ENCODE measurements at places on chromosomes 5 and 9.

GRCh38 chr5:5572010-5572865 is 149.8 kb downstream of the ICE1 start:
- H3K4me1 ChIP-seq: no peaks in the 10 kb centered on the region
- no peak for DNase-seq
- no peaks in the 10 kb centered on the region for H3K36me3 ChIP-seq
- H3K27me3 ChIP-seq: no peaks in the 10 kb centered on the region
- no peak overlapping the region for H3K27ac ChIP-seq
- no peak overlapping the region for H3K4me3 ChIP-seq

GRCh38 chr5:174995827-174996226 is 271.4 kb downstream of the MSX2 start:
- no peak overlapping the region for H3K27ac ChIP-seq
- no peak overlapping the region for H3K4me3 ChIP-seq
- H3K36me3 ChIP-seq: no peaks in the 10 kb centered on the region
- H3K27me3 ChIP-seq: peaks cover 3% of the 10 kb centered on the region
- no peaks in the 10 kb centered on the region for H3K4me1 ChIP-seq

DNA sequence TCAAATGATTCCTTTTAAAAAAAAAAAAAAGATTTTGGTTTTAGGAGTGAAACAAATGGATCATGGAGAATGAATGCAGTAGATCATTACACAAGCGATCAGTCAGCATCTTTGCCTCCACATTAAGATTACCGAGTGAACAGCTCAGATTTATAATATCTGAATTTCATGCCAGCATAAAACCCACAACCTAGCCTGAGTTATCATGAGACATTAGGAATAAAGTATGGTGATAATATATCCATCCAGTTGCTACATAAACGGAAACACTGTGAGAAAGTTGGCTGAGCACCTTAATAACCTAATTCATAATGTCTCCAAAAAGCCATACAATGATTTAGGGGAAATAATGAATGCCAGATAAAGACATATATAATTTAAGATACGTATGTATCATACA is 553.1 kb upstream of the TUSC1 start:
- no peak overlapping the region for H3K4me3 ChIP-seq
- H3K4me1 ChIP-seq: no peaks in the 10 kb centered on the region
- DNase-seq: no peak
- no peaks in the 10 kb centered on the region for H3K27me3 ChIP-seq
- no peak overlapping the region for H3K27ac ChIP-seq

GRCh38 chr9:38690574-38690973 is 29.4 kb downstream of the FAM240B start:
- H3K36me3 ChIP-seq: no peaks in the 10 kb centered on the region
- no peaks in the 10 kb centered on the region for H3K27me3 ChIP-seq
- H3K27ac ChIP-seq: no peak overlapping the region
- no peak for DNase-seq

DNA sequence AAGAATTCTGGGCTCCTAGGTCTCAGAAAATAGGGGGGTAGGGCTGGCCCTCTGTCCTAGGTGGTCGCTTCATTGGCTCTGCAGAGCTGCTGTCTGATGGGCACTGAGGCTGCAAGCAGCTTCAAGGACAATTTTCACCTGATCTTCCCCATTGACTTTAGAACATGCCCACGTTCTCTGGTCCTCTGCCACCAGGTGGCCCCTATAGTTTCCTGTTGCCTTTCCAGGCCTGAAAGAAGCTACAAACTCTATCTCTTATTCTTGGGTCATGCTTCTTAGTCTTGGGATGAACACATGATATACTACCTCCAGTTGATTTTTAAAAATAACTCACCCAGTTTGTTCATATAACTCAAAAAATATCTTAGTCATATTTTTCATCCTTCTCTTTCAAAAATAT is 26.3 kb downstream of the SPZ1 start:
- no peaks in the 10 kb centered on the region for H3K36me3 ChIP-seq
- no peaks in the 10 kb centered on the region for H3K27me3 ChIP-seq
- no peaks in the 10 kb centered on the region for H3K4me1 ChIP-seq
- no peak overlapping the region for H3K4me3 ChIP-seq

DNA sequence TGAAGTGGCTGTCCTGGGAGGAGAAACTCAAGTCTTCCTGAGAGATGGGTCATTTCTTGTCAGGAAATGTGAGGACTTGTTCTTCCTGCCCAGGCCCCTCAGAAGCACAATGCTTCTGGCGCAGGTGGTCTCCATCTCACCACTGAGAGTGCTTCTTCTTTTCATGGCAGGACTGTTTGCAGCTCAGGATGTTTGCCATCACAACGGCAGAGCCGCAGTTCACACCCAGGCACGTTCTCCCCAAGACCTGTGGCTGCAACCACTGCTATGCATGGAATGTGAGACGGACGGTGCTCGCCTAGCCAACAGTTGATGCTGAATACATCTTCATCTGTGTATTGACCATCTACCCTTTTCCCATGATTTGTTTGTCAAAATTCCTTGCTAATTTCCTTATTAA is 216.3 kb downstream of the GADD45G start:
- H3K4me1 ChIP-seq: no peaks in the 10 kb centered on the region
- no peak for DNase-seq
- no peaks in the 10 kb centered on the region for H3K36me3 ChIP-seq

GRCh38 chr5:142286111-142286510 is 38.7 kb downstream of the SPRY4 start:
- DNase-seq: no peak
- H3K4me3 ChIP-seq: no peak overlapping the region
- H3K36me3 ChIP-seq: no peaks in the 10 kb centered on the region

DNA sequence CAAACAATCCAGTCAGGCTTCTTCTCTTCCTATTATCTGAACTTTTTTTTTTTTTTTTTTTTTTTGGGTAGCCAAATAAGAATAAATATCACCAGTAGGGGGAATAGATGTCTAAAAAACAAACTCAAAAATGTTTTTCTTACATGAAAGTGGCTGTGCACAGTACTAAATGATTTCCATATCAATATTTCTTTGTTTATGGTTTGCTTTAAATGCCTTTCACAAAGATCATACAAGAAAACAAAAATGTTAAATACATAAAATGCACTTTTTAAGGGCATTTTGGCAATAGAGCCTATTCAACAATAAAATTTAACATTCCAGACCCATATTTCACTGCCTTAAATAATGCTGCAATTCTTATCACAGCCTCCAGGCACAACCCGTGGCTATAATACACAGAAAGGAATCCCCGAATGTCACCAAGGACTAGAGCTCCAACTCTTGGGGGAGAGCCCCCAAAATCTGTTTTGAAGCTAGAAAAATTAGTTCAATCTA is 91.1 kb upstream of the TBCA start:
- H3K4me3 ChIP-seq: no peak overlapping the region
- H3K27ac ChIP-seq: no peak overlapping the region
- DNase-seq: no peak
- H3K27me3 ChIP-seq: no peaks in the 10 kb centered on the region
- H3K4me1 ChIP-seq: no peaks in the 10 kb centered on the region
- no peaks in the 10 kb centered on the region for H3K36me3 ChIP-seq

GRCh38 chr5:79255786-79256557 is 20.0 kb downstream of the JMY start:
- H3K4me3 ChIP-seq: no peak overlapping the region
- no peak for DNase-seq
- H3K4me1 ChIP-seq: peaks cover 4% of the 10 kb centered on the region
- no peaks in the 10 kb centered on the region for H3K27me3 ChIP-seq
- peaks cover 4% of the 10 kb centered on the region for H3K36me3 ChIP-seq

DNA sequence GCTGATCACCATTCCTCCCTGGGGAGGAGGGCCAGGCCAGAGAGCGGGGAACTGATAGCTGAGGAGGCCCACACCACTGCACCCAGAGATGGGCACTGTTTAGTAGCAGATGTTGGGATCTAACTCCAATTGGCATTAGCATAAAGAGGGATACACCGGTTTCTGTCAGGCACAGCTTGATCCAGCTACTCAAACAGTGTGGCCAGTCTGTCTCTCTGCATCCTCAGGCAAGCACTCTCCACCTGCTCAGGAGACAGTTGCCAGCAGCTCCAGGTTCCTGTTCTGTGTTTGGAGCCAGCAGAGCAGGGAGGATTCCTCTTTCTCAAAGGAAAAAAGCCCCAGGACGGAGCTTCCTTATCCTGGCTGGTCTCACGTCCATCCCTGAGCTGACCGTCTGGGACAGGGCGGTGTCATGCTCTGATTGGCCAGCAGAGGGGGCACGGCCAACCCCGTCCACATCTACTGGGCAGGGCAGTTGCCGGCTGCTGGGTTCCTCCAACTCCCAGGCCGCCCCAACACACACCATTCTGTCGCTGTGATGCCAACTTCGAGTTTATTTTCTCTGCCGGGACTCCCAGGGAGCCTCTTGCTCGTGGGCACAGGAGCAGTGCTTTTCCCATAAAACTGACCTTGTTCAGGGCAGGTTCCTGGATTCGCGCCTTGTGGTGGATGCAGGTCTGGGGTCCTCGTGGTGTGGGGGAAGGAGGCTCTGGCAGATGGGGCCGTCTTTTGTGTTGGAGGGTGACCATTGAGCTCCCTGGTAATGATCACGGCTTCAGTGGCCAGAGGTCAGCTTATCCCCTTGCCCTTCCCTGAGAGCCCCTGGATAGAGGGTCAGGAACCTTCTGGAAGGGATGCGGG is 47.9 kb downstream of the COL5A1 start:
- H3K4me3 ChIP-seq: no peak overlapping the region
- no peak for DNase-seq
- H3K4me1 ChIP-seq: no peaks in the 10 kb centered on the region
- no peak overlapping the region for H3K27ac ChIP-seq
- no peaks in the 10 kb centered on the region for H3K36me3 ChIP-seq

DNA sequence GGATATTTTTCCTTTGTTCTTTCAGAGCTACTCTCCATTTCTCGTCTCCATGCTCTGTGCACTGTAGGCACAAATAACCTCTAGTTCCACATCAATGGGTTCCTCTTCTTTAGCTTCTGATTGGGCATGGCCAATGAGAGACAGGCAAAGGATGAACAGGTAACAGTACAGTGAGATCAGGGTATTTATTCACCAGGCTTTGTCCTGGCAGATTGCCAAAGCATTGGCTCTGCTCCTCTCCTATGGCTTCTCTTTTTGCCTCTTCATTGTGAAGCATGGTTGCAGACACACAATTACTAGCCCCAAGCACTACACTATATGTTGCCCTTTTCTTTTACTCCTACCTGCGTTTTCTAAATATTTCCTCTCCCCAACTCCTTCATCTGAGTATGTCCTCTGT is 215.1 kb upstream of the ARRDC3 start:
- no peaks in the 10 kb centered on the region for H3K4me1 ChIP-seq
- H3K27ac ChIP-seq: no peak overlapping the region
- H3K4me3 ChIP-seq: no peak overlapping the region
- DNase-seq: no peak
- H3K27me3 ChIP-seq: no peaks in the 10 kb centered on the region

- H3K4me3 ChIP-seq: no peak overlapping the region
- no peaks in the 10 kb centered on the region for H3K36me3 ChIP-seq
- H3K27me3 ChIP-seq: no peaks in the 10 kb centered on the region
- no peak overlapping the region for H3K27ac ChIP-seq
Measured at GRCh38 chr5:77953374-77953773, 177.2 kb upstream of the TBCA start.

- H3K36me3 ChIP-seq: peaks cover under 1% of the 10 kb centered on the region
- H3K4me1 ChIP-seq: no peaks in the 10 kb centered on the region
- DNase-seq: no peak
- no peak overlapping the region for H3K4me3 ChIP-seq
Measured at GRCh38 chr9:105355781-105356180, 92.1 kb upstream of the FSD1L start.

DNA sequence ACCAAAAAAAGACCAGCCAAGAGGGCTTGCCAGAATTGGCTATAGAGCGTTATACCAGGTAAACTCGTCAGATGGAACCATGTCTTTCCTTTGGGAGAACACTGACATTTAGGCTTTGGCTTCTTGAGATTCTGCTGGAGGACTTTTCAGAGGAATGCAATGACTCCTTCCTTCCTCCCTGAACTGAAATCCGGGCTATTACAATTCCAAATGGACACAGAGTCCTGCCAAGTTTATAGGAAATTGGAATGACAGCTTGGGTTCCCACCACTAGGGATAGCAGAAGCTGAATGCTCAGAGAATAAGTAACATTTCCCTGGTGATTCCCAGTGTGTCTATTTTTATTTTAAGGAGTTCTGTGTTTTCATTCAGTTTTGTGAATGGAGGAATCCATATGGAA is 143.0 kb downstream of the FGF1 start:
- H3K4me3 ChIP-seq: no peak overlapping the region
- no peaks in the 10 kb centered on the region for H3K27me3 ChIP-seq
- no peaks in the 10 kb centered on the region for H3K4me1 ChIP-seq
- no peaks in the 10 kb centered on the region for H3K36me3 ChIP-seq

- DNase-seq: no peak
- H3K36me3 ChIP-seq: no peaks in the 10 kb centered on the region
- H3K27me3 ChIP-seq: no peaks in the 10 kb centered on the region
- H3K4me3 ChIP-seq: no peak overlapping the region
- H3K4me1 ChIP-seq: no peaks in the 10 kb centered on the region
- H3K27ac ChIP-seq: no peak overlapping the region
Measured at GRCh38 chr5:14250084-14250695, 107.0 kb downstream of the TRIO start.

DNA sequence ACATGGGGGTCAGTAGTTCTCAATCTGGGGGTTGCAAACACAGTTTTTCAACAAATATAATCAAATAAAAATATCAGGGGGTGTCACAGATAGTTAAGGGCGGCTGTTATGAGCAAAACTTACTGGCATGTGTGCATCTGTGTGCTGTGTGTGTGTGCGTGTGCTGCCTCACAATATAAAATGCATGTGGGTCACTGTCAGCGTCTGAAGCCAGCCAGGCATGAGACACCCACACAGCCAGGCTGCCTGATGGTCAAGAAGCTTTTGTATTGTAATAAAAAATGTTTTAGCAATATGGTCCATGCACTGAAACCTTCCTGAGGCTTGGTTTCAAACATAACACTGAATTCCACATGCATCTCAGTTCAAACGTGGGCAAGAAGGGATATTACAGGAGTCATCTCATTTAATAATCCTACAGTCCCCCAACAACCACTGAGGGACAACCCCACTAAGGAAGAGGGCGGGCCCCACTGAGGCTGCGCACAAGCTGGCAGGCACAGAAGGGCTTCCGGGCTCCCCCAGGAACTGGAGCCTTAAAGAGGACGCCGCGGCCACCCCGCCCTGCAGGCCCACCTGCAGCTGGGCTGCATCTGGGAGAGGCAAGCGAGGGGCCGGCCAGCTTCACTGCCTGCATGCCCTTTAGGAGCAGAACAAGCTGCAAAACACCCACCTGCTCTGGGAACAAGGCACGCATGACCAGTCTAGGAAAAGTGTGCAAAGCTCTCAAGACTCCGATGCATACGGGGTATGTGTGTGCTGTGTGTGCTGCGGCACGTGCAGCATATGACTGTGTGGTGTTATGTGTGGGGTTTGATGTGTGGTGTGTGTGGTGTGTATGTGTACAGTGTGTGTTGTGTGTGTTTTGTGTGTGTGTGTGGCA is 14.1 kb downstream of the SEMA4D start:
- peaks cover 3% of the 10 kb centered on the region for H3K36me3 ChIP-seq
- peak overlapping the region; percentile 61 for H3K4me3 ChIP-seq
- H3K4me1 ChIP-seq: peaks cover 67% of the 10 kb centered on the region
- no peaks in the 10 kb centered on the region for H3K27me3 ChIP-seq
- peak; percentile 59 for DNase-seq

- H3K27ac ChIP-seq: no peak overlapping the region
- H3K27me3 ChIP-seq: no peaks in the 10 kb centered on the region
- DNase-seq: no peak
- no peaks in the 10 kb centered on the region for H3K36me3 ChIP-seq
- H3K4me3 ChIP-seq: no peak overlapping the region
Measured at GRCh38 chr5:82208371-82208770, 69.8 kb downstream of the RPS23 start.

- no peaks in the 10 kb centered on the region for H3K27me3 ChIP-seq
- no peaks in the 10 kb centered on the region for H3K4me1 ChIP-seq
- no peaks in the 10 kb centered on the region for H3K36me3 ChIP-seq
- H3K4me3 ChIP-seq: no peak overlapping the region
- H3K27ac ChIP-seq: no peak overlapping the region
Measured at GRCh38 chr5:5353681-5354080, 68.8 kb upstream of the ICE1 start.
